ENCODE measurements at places on chromosomes 6 and 20.
A peak's percentile ranks its signal among the peaks of the same experiment; 100 is the strongest.

DNA sequence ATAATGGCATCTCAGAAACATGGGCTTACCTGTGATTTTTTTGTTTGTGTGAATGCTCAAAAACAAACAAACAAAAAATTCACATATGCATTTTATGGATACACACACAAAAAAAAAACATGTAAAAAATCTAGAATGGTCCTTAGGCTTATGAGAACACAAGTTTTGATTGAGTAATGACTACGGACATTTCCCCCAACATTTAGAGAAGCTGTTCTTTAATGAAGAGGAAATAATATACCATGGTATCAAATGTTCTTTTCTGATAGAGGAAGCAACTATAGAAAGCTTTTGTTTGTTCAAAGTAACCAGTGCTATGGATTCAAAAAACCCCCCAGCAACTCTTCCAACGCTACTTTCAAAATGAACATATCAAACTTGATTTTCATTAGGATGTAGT, 8.6 kb upstream of the CALHM6 start:
- no peak for DNase-seq

DNA sequence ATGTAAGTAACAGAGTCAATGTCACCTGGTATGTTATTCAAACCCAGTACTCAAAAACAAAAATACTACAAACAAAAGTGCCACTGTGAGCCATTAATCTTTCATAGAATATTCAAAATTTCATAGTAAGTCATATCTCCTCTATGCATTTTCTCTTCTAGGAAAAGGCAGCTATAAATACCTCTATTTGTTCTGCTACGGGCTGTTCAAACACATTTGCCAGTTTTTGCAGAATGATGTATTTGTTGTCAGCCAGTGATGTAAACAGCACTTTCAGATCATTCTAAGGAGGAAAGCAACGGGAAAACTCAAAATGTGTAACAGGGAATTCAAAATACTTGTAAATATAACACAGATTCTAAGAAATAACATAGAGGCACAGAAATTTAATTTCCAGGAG, 388.2 kb downstream of the SYNE1 start:
- no peak for DNase-seq

DNA sequence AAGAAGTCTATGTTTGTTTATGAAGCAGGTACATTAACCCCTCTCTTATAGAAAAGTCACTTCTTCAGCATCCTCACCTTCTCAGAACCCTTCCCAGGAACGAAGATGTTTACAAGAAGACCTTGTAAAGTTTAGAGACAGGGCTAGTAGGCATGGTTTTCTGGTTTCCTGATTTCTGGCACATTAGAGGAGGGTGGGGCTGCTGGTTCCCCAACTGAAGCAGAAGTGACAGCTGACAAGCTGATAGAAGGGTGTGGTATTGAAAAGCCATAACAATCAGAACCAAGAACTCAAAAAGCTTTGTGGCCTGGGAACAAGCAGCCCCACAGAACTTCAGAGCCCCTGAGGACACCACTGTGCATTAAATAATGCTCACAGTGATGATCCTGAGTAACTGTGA, 91.2 kb downstream of the RTN4IP1 start:
- DNase-seq: no peak

DNA sequence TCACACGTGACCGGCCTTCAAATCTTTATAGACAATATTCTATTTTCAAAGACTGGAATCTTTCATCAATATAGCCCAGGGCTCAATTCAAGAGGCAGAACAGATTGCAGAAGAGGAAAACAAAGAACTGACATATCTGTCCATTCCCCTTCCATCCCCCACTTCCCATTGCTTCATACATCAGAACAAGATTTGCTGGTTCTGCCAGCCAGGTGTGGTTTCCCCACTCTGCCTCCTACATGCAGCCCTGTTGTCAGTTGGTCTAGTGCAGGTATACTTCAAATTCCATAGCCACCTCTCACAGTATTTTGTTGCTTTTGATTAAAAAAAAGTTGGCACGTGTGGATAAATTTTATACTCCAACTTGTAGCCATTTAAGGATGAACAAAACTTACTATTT, 174.9 kb downstream of the CD109 start:
- no peak for DNase-seq

- DNase-seq: peak; percentile 86
These were observed 113.2 kb downstream of the CEBPB start for GRCh38 chr20:50303573-50304500.

GRCh38 chr6:30591008-30591407, 19.8 kb downstream of the ABCF1 start:
- DNase-seq: no peak

GRCh38 chr6:10453596-10453995, 38.7 kb upstream of the TFAP2A start:
- no peak for DNase-seq

DNA sequence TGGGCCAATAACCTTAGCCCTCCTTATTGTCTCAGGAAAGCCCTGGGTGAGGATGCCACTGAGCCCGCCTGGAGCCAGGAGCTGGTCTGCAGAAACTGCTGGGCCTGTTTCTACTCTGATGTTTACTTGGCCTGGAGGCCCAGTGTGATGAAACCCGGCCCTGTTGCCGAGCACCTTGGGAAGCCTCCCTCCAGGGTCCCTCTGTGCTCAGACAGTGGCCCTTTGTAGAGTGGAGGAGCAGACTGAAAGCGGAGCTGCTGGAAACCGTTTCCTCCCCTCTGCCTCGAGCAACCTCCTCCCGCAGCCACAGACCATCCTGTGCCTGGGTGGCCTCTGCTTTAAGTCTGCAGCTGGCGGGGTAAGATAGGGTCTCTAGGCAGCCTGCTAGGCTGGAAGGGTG, 84.1 kb upstream of the EPB41L1 start:
- DNase-seq: no peak

- DNase-seq: no peak
These were observed 96.3 kb downstream of the SPTLC3 start for GRCh38 chr20:13105039-13105438.

GRCh38 chr20:20435453-20435852, 67.5 kb downstream of the INSM1 start:
- no peak for DNase-seq

DNA sequence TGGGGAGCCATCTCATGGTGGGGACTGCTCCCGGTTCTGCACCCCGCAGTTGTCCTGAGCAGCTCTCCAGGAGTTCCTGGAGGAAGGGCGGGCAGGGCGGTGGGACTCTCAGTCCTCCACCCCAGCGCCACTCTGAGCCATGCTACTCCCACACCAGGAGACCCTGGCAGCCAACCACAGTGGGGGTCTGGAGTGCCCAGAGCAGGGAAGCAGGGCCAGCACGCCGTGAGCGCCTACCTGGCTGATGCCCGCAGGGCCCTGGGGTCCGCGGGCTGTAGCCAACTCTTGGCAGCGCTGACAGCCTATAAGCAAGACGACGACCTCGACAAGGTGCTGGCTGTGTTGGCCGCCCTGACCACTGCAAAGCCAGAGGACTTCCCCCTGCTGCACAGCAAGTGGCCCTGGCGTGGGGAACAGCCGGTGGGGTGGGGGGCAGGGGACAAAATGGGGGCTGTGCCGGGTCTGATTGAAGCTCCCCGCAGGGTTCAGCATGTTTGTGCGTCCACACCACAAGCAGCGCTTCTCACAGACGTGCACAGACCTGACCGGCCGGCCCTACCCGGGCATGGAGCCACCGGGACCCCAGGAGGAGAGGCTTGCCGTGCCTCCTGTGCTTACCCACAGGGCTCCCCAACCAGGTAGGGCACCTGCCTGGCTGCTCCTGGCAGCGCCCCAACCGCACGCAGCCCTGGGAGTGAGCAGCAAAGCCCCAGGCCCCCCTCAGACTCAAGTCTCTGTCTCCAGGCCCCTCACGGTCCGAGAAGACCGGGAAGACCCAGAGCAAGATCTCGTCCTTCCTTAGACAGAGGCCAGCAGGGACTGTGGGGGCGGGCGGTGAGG, 1.6 kb upstream of the TNFRSF6B start:
- no peak for DNase-seq

DNA sequence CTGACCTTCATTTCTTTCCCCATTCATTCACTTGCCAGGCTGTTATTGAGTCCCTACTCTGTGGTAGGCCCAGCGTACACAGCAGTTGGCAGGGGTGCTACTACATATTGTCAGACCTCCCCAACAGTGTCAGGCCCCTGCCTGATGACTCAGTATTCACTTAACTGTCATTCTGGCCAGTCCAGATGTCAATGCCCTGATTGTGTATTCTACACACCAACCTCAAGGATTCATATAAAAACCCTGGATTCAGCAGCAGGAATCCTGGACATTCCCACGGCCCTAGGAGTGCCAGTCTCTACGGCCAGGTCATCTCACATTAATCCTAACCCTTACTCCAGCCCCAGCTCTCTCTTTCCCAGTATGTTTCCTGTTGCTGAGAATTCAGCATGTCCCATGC, 151.5 kb downstream of the TASP1 start:
- DNase-seq: no peak

- no peak for DNase-seq
These were observed 167.9 kb downstream of the NRN1 start for GRCh38 chr6:5838656-5839396.

DNA sequence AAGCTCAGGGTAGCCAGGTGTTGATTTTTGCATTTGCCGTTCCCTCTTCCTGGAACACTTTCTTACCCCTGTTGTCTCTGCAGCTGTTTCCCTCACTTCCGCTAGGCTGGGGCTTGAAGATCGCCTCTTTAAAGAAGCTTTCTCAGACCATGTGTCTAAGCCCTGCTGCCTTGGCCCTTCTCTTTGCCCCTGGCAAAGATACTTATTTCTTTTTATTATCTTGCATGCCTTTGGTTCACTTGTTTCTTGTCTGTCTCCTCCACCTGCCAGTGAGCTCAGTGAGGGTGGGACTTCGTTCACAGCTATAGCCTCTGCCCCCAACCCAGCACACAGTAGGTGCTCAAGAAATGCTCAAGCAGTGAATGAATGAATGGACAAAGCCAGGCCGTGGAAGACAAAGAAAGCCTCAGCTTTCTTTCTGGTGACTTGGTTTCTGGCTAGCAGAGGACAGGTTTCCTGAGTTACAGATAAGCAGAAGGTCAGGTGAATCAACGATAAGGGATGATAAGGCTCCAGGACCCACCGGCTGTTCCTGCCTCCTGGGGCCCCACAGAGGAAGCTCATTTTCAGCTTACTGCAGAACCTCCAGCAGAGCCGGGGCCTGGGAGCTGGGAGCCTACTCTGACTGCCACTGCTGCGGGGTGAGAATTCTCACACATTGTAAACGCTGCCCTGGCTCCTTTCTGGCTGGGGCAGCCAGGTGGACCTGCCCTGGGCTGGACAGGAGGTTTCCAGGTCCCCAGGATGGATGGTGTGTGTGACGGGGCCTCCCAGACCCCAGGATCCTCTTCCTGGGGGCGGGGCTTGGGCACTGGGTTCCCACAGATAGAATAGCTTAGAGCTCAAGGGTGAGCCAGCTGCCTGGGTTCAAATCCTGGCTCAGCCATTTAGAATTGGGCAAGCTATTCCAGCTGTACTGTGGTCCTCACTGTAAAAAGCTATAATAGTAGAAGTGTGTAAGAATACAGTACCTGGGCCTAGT, 29.8 kb downstream of the SNAI1 start:
- no peak for DNase-seq

- no peak for DNase-seq
These were observed 51.7 kb downstream of the GFOD1 start for GRCh38 chr6:13435477-13436246.

DNA sequence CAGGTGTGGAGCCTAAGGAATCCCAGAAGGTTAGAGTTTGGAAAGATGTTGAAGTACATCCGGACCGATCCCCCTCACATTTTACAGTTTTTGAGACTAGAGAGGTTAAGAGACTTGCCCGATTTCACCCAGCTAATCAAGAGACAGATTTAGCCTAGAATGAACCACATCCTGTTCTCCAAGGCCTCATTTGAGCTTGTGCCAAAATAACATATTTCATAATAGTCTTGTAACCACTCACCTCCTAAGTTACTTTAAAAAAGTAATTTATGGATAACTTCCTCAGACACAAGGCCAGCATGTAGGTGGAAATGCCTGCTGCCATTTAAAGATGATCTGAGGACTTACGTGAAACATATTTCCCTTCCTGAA, 39.8 kb upstream of the ARHGAP18 start:
- DNase-seq: peak; percentile 78

GRCh38 chr20:62707276-62707920, 1.2 kb upstream of the NTSR1 start:
- DNase-seq: no peak

- no peak for DNase-seq
These were observed 54.9 kb downstream of the TENT5A start for GRCh38 chr6:81697559-81697958.
